MG63 (cell line): ENCODE measurements at places on chromosomes 16 and 17. TPM values are rescaled to one million over a fixed set of nuclear protein-coding genes. Genes with fewer than 3 reads are reported as not detected.

DNA sequence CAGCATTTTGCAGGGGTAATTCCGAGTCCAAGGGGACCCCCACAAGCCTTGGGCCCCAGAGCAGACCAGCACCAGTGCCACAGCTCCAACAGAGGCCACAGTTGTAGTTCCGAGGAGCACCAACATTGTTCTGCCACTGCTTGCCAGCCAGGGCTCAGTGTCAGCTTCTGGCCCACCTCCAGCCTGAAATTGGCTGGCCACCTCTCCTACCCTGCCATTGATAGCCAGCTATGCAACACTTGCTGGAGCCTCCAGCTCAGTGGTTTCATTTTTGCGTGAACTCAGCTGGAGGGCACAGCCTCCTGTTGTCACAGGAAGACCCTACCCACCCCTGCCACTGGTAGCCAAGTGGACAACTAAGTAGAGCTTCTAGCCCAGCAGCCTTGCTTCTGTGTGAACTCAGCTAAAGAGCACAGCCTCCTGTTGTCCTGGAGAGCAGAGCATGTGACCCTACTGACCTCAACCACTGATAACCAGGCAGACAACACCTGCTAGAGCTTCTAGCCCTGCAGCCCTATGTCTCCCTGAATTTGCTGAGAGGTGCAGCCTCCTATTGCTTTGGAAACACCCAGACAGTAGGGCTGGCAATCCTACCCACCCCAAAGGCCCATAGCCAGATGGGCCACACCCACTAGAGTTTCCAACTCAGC lies 24.9 kb downstream of the HYDIN start:
- no peak for DNase-seq

DNA sequence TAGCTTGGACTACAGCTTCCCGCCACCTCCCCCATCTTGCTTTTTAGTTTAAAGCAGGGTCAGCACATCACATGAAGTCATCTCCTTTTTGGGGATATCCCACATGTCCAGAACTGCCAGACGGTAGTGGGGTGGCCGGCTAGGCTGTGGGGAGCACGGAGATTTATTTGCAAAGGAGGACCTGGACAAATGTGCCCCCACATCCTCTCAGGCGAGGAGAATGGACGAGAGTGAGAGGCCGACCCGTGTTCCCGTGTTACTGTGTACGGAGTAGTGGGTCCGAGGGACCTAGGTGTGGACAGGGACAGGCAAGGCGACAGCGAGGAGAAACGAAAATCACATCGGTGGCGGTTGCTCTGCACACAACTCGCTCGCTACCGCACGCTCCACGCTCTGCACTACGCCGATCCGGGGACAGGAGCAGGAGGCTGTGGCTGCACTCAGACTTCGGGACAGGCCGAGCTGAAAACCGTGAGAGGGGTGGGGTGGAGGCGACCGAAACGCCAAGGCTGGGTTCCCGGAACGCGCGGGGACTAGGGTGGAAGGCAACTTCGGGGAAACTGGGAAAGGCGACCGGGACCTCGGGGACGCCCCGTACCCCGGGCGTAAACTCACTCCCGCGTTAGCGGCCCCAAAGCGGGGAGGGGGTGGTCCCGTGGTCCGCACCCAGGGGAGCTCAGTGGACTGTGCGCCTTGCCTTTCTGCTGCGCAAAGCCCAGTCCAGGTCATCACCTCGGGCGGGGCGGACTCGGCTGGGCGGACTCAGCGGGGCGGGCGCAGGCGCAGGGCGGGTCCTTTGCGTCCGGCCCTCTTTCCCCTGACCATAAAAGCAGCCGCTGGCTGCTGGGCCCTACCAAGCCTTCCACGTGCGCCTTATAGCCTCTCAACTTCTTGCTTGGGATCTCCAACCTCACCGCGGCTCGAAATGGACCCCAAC lies at the start of gene MT1A:
Gene MT1A (plus strand): TSS at position 853 of the 937 bp plus-strand sequence. CDS start 73 bp downstream, at position 926.
- no peak for DNase-seq

DNA sequence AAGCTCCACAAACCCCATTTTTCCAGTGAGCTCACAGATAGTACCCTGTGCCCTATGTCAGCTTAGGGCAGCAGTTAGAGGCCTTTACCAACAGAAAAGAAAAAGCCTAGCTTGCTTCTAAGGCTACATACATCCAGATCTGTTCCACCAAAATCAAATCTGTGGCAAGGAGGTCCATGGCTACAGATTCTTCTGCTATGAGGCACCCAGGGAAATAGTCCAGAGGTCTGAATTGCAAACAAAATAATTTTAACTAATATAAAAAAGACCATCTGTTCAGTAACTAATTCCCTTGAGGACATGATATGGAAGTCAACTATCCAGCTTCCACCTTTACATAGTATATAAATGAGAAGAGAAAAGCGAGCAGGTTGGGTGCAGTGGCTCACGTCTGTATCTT lies 129.3 kb downstream of the PARN start:
- DNase-seq: no peak

Gene MON1B
- 1.8 and 3.3 TPM in 2 replicates for total RNA-seq

- DNase-seq: no peak
Observed at GRCh38 chr17:79911430-79912399, 72.5 kb upstream of the CBX4 start.
